Adipocyte (in vitro differentiated cells): ENCODE measurements at places on chromosomes 1 and 21.

DNA sequence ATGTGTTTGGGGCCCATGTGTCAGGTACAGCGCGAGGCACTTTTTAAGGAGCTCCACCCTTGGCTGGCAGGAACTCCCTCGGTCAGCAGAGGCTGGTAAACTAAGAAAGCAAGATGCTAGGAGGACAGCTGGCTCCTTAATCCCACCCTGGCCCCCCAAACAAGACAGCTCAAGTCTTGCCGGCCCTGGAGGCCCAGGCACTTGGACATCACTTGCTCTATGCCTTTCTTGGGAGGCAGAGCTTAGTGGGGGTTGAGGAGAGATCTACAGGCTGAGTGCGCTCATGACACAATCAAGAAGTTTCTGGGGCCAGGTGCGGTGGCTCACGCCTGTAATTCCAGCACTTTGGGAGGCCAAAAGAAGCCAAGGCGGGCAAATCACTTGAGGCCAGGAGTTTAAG, 78.1 kb downstream of the CD34 start:
- no peak for DNase-seq

DNA sequence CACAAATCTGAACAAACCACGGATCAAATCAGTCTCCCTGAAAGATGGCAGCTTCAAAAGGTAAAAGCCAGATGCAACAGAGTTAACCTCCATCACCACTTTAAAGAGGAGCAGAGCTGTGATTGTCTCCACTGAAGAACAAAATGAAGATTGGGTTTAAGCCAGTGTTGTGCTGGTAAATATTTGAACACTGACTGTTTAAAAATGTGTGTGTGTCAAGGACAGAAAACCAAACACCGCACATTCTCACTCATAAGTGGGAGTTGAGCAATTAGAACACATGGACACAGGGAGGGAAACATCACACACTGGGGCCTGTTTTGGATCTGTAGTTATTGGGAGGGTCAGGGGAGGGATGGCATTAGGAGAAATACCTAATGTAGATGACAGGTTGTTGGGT, 83.9 kb downstream of the ST6GALNAC5 start:
- no peak for DNase-seq

GRCh38 chr1:210394281-210394821, 65.6 kb downstream of the HHAT start:
- DNase-seq: no peak

GRCh38 chr21:16978309-16978895, 534.4 kb upstream of the CXADR start:
- no peak for DNase-seq

- DNase-seq: peak; percentile 87
Observed at GRCh38 chr1:185813401-185813979, 79.3 kb downstream of the HMCN1 start.

DNA sequence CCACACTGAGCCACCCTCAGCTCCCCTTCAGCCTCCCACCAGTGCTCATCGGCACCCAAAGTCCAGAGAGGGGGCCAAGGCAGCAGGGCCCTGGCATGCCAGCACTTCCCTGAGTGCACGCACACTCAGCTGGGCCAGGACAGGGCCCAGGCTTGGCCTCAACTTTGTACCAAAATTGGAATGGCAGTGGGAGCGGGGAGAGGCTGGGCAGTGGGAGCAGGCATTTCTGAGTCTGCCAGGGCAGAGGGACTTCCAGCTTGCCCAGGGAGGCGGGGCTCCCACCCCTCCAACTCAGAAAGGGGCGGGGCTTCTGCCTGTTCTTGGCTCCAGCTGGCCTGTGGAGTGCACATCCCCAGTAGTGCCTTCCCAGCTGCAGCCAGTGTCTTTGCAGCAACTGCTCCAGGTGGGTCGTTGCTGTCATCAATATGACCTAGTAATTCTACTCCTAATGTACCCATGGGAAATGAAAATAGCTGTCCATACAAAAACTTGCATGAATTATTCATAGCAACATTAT, 10.3 kb upstream of the SNX7 start:
- no peak for DNase-seq

DNA sequence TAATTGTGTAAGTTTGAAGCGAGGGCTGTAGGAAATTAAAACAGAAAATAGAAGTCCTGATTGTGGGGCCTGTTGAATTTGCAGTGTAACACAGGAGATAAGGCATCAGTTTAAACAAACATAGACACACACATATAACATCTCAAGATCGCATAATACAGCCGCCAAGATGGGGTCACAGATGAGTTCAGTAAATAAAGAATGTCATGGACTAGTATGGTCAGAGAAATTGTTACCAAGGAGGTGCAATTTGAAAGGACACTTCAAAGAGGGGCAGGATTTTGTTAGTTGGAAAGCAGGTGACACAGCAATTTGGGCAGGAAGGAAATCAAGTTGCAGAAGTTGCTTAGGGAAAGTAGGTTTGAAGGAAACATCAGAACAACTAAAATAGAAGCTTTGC, 450.0 kb downstream of the USP25 start:
- no peak for DNase-seq

- DNase-seq: no peak
Observed at GRCh38 chr1:185104083-185104482, 52.7 kb downstream of the TRMT1L start.

GRCh38 chr1:203426870-203427269, 48.7 kb upstream of the PRELP start:
- DNase-seq: no peak

DNA sequence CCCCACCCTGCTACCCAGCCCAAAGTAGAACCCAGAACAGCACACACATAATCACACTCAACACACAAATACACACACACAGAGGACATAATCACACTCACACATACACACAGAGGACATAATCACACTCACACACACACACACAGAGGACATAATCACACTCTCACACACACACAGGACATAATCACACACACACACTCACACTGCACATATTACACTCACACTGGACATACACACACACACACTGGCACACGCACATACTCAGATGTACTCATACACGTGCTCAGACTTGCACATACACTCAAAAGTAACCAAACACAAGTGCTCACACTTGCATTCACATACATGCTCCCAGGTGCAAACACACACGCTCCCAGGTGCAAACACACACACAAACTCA, 54.3 kb upstream of the CAMK1G start:
- DNase-seq: no peak

DNA sequence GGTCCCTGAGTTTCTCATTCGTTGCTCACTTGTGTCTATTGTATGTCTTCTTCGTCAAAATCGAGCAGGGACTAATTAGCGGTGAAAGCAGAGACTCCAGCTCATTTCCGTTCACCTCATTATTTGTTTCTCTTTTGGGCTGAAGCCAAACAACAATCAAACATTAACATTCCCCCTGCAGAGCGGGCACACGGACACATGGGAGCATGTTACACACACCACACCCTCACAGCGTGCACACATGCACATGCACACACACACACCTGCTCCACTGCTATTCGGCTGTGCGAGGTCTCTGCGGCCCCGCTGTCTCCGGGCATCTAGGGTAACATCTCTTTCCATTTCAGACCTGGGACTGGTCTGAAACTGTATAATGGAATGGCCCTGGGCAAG, 58.5 kb upstream of the LRRC8D start:
- no peak for DNase-seq

GRCh38 chr1:204970937-204971336, 72.1 kb upstream of the CNTN2 start:
- DNase-seq: no peak

DNA sequence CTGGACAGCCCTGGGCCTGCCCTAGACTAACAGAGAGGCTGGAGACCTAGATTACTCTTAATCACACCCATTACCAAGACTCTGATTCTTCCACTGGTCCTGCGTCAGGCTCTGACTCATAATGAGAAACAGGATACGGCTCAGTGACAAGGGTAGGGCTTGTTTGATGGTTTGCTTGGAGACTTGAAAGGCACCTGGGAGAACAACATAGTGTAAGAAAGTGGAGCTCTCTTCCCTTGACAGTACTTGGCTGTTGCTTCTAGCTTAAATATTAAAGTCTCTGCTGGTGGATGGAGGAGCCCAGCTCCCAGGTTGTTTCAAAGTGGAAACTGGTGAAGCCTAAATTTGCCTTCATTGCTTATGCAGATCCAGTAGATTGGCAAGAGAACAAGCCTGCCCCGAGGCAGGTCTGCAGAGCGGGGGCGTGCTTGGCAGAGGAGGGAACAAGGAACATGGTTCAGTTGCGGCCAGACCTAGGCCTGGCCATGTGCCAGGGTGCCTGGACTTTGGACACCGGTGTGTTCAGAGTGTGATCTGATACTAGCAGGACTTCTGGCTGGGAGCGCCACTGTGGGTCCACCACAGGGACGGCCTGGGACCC, 480.6 kb downstream of the CAMTA1 start:
- peak; percentile 71 for DNase-seq

DNA sequence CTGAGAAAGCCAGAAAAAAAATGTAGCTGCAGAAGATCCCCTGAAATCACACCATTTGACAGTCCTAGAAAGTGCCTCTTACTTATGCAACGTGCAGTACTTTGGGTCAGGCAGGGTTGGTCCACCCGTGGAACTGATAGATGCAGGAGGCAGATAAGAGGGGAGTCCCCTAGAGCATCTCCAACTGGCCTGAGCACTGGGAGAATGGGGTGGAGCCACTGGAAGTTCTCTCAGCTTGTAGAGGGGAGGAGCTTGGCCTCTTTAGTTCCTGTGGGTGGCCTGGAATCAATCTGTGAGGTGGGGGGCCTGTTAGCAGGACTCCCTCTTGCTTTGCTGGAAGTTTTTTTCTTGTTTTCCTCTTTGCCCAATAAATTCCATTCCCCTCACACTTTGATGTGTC, 335.7 kb upstream of the NCAM2 start:
- no peak for DNase-seq

GRCh38 chr1:7975212-7975865, 13.8 kb downstream of the PARK7 start:
- DNase-seq: peak; percentile 81

- no peak for DNase-seq
Observed at GRCh38 chr1:26215246-26215645, 18.8 kb upstream of the CEP85 start.

DNA sequence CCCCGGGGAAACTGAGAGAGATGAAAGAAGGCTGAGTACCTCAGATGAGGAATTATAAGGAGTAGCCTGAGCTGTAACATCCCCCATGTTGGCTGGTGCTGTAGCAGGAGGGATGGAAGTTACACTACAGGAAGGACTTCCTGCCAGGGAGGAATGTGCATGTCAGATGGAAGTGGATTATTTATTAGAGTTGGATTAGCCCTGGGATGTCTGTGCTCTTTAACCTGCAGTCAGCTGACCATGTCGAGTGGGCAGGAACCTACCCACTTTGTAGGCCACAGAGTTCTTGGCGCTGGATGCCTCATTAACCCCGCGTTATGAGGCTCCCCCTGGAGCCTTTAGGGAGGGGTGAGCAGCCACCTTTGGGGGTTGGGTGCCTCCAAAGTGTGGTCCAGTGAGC, 757 bp upstream of the SEMA4A start:
- DNase-seq: no peak

- DNase-seq: no peak
Observed at GRCh38 chr1:31976401-31976800, 37.3 kb upstream of the KHDRBS1 start.

GRCh38 chr1:65478379-65479026, 58.0 kb downstream of the LEPR start:
- peak; percentile 76 for DNase-seq

DNA sequence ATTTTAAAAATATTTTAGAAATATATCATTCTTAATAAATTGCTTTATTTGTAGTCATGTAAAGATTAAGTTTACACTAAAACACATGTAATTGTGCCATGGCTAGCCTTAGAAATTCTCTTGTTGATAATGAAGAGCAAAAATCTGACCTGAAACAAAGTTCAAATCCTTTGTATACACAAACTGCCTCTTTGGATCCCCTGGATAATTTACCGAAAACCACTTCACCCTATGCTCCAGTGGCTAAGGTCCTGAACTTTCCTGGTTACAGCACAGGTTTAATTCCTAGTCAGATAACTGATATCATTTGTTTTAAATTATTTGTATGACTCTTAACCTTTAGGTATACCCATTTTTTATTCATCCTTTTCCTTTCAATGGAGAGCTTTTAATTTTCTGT, 1093.2 kb upstream of the ADGRL4 start:
- DNase-seq: no peak

GRCh38 chr1:236395230-236395946, 1.3 kb downstream of the EDARADD start:
- peak; percentile 71 for DNase-seq

DNA sequence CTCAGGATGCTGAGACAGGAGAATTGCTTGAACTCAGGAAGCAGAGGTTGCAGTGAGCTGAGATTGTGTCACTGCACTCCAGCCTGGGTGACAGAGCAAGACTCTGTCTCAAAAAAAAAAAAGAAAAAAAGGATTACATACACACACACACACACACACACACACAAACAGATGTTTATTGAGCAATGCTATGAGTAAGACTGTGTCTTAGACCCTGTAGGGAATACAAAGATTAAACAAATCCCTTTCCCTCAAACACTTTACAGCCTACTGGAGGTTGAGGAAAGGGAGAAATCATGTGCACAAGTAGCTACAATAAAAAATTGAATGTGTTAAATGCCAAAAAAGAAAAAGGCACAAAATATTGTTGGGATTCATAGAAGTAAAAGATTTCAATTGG, 58.1 kb downstream of the RPAP2 start:
- peak; percentile 82 for DNase-seq

GRCh38 chr1:187313115-187313514, 484.4 kb downstream of the PLA2G4A start:
- DNase-seq: no peak

- DNase-seq: peak; percentile 57
Observed at GRCh38 chr1:111597426-111597825, 22.2 kb upstream of the RAP1A start.

- peak; percentile 31 for DNase-seq
Observed at GRCh38 chr1:6600410-6601048, 2.1 kb downstream of the KLHL21 start.

- no peak for DNase-seq
Observed at GRCh38 chr1:37047542-37047941, 13.2 kb upstream of the GRIK3 start.

DNA sequence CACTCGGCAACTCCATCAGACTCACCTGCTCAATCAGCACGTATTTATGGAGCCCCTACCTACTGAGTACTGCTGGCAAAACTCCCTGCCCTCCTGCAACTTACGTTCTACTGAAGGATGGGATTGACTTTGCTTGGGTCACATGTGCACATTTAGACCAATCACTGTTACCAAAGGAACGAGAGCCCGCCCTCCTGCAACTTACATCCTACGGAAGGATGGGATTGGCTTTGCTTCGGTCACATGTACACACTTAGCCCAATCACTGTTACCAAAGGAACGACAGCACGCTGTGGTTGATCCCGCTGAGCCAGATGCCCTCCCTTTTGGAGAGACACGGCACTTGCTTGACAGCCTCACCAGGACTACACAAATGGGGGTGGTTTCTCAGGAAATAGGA, 46.0 kb downstream of the UBIAD1 start:
- DNase-seq: no peak

DNA sequence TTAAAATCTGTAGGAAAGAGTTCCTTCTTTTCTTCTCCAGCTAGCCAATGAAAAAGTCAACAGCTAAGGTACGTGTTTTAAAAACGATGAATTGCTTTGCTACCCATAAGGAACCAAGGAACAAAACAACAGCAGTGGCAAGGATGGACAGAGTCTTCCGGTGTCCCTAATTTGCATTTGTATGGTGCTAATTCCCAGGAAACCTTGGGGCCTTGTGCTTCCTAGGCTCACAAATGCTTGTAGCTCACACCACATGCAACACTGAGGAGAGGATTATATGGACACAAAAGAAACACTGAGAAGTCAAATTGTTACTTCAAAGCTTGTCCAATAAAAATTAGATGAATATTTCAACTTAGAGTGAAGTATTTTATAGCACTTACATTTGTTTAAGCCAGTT, 1.8 kb upstream of the PGBD5 start:
- no peak for DNase-seq
